ENCODE measurements at places on chromosomes 12 and 14.
A peak's percentile ranks its signal among the peaks of the same experiment; 100 is the strongest.

GRCh38 chr12:107646436-107646835, 39.2 kb upstream of the PWP1 start:
- DNase-seq: no peak

DNA sequence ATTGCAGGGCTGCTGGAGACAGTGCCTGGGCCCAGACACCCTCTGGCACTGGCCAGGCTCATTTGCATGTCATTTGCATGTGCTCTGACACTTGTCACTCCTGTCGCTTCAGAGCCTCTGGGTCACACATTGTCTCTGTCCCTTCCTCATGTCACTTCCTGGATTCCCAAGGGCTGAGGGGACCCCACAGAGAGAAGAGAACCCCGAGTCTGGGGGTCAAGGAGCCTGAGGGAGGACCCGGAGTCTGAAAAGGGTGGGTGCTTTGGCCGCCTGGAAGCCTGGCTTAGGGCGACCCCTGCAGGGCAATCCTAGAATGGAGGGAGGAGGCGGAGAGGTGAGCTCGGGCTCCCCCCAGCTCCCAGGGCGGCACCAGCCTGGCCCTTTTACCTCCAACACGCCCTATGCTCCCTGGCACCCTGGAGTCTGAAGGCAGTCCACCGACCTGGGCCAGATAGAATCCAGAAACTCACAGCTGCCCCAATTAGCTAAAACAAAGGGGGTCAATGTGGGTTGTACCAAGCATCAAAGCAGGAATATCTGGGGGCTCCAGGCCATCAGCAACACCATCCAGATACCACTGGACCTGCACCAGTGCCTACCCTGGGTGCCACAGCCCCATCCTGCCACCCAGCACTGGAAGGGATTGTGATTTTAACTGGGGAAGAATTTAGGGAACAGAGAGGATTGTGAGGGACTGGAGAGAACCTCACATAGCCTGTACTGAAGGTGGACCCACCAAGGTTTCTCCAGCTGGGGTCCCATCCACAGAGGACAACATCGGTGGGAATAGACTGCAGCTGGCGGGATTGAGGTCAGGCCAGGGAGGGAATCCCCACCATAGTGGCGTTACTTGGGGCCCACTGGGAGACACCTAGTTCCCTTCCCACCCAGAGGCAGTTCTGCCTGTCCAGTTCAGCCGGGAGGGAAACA, 21.8 kb upstream of the KRT78 start:
- DNase-seq: peak; percentile 74

- no peak for DNase-seq
Observed at GRCh38 chr12:47721431-47721973, 3.8 kb downstream of the ENDOU start.

DNA sequence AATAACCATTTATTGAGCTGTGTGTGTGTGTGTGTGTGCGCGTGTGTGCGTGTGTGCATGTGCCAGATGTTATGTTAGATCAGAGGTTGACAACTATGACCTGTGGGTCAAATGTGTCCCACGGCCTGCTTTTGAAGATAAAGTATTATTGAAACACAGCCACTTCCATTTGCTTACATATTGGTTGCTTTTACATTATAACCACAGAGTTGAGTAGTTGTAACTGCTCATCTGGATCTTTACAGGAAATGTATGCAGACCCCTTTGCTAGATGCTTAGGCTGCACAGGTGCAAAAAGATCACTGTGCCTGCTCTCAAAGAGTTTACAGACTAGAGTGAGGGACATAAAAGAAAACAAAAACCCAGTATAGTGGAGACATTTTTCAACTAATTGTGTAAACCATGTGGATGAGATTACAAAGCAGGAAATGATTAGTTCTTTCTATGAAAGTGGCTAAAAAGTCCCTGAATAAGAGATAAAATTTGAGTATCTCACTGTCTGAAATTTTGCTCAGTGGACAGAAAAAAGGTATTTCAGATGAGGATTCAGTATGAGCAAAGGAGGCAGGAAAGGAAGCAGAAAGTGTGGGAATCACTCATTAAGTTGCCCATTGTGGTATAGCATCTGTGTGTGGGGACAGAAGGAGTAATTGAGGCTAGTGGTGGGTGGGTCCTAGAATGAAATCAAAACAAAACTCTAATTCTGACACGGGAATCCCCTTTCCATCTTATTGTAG, 188.4 kb downstream of the PAH start:
- no peak for DNase-seq

GRCh38 chr14:71497645-71498086, 434.6 kb upstream of the RGS6 start:
- no peak for DNase-seq

DNA sequence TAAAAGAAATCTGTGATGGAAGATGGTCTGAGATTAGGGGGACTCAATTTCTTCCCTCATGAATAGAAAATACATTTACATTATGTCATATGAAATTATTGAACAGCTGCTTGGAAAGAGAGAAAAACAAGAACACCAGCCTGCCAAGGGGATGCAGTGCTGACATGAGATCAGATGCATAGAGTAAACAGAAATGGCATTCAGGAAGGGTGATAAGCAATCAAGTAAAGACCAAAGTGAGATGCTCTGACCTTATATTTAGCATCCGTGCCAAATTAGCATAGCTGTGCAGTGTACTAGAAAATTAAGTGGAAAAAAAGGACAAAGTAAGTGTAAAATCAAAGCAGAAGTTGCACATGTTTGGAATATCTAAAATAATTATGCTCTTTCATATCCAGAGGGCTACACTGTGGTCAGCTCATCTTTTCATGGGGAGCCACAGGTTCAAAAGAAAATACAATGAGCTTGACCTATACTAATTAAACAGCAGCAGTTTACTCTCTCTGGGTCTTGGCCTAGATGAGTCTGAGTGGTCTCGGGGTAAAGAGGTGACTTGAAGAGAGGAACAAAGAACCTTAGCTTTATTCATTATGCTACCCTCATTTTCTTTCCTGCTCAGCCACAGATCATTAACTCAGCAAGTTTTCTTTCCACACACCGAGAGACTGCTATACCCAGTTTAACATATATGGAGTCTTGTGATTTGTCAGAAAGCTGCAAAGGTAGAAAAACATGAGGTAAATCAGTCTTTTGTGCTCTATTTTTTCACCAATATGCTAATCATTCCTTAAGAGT, 359.4 kb upstream of the FOXG1 start:
- DNase-seq: no peak

GRCh38 chr14:54322246-54322645, 74.6 kb upstream of the CDKN3 start:
- no peak for DNase-seq

- no peak for DNase-seq
Observed at GRCh38 chr14:97065305-97066067, 268.3 kb downstream of the VRK1 start.

DNA sequence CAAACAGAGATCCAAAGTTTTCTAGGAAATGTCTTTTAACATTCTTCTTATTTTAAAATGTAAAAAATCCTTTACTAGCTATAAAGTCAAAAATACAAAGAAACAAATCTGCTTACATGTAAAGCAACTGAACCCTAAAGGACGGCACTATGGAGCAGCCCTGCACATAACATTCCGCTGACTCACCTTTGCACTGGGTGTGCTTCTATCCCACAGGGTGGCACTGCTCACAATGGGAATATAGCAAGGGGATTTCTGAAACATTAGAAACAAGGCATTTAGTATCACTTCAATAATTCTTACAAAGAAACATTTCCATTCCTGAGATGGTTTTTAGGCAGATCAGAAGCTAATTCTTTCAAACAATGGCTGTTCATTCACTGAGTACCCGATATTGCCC, 94.3 kb downstream of the C12orf42 start:
- no peak for DNase-seq

- no peak for DNase-seq
Observed at GRCh38 chr14:104496095-104496494, 83.5 kb upstream of the C14orf180 start.
